ENCODE measurements at places on chromosomes 1 and 21.

DNA sequence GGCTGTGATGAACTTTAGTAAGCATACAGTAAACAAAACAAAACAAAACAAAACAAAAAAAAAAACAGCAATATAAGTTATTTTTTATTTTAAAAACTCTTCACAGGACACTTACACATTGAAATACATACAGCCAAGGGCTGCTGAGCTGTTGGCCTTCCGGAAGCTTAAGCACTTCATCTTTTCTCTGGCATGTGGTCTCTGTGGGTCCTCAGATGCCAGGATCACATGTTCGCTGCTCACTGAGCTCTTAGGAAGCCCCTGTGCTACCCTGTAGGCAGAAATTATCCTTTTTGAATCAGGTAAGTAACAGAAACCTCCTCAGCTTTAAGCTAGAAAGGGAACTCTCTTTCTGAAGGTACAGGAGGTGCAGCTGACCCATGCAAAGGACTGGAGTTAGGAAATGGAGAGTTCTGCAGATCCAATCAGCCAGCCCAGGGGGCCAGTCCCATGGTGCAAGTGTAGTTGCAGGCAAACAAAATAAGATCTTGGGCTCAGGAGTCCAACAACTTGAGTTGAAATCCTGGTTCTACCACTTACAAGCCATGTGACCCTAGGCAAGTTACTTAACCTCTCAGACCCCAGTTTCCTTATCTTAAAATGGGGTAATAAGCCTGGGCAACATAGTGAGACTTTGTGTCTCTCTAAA, 22.4 kb upstream of the MED18 start:
- no peak for ATAC-seq

DNA sequence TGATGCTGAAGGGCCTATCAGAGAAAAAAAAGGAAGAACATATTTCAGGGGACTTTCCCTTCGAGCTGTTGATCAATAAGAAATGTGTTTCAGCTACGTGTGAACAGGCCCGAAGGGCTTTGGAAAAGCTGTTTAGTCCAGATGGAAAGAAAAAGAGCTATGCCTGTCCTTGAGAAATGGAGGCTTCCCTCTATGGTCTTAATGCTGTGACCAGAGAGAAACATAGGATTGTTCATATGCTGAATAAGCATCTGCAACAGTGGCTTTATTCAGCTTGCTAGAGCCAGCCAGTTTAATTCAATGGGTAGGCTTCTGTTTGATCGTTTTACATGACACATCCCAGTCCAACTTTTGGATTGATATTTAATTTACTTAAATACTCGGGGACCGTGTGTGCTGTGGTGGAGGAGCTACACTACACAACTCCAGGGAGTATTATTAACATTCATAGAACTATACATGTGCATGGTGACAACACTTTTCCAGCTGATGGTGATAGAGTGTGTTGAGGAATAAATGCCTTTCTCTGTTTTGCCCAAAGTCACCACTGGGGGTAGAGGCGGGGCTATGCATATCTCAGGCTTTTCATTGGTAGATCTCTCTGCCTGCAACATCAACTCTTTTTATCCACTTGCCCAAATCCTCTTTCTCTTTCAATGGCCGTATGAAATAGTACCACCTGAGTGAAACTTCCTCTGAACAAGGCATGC, 106.7 kb upstream of the C8B start:
- ATAC-seq: peak; percentile 21

DNA sequence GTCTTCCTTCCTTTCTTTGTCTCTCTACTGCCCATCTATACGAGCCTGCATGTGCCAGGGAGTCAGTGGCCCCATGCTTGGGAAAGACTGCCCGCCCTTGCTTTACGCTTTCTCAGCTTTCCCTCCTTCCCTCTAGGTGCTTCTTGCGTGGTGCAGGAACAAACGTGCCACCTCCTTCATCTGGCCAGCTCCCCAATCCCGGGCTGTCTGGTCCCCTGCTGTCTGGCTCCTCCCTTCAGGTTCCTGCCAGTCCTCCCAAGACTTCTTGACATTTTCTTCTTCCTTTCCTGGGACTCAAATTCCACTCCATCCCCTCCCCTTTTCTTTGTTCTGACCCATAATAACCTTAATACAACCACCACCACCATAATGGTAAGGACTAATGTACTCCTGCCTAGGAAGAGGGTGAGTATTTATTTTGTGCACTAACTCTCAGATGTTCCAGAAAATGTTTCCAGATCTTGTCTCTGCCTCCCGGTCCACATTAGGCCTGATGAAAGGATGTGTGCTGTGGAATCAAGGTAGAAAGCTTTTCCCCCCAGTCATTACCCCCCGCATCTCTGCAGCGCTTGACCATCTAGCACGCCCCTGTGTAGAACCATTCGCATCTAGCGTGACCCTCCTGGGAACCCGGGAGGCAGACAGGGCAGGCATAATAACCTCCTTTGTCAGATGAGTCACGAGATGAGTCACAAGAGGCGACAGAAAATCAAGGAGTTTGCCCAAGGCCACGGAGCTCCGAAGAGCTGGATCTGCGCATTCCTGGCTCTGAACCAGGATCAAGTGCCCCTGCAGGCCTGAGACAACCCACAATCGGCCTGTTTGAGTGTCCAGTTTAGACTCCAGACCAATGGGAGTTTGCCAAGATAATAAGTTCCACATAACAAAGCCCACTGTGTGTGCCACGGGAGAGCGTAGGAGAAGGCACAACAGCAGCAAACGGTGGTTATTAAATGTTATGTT, 60.1 kb upstream of the NEK2 start:
- no peak for ATAC-seq

DNA sequence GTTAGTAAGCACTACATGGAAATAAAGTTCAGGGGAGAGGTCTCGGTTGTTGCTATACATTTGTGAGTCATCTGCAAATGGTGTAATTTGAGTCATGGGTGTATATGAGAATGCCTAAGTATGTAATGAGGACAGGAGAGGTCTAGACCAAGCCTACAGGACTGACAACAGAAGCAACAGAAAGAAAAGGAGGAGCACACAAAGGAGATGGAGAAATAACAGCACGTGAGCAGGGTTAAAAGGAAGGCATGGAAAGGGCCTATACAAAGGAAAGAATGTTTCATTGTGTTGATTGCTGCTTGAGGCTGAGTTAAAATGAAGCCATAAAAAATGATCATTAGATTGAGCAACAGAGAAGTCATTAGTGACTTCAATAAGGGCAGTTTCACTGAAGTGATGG, 28.0 kb upstream of the PRKAA2 start:
- no peak for ATAC-seq

- no peak for ATAC-seq
Observed at GRCh38 chr1:156496211-156496761, 4.3 kb downstream of the MEF2D start.

DNA sequence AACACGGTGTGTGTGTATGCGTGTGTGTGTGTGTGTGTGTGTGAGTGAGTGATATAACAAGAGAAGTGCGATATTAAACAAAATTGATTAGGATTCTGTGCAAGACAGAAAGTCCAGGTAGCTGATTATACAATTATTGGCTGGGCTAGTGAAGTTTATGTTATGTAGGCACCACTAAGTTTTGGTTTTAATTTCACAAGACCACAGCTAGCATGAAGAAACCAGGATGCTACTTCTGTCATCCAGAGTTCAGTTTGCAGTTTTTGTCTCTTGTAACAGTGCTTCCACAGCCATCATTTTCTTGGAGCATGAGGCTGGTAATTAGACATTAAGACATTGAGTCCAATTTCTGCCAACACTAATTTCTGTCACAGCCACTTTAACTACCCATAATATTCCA, 1590.2 kb upstream of the B3GALT2 start:
- ATAC-seq: no peak

DNA sequence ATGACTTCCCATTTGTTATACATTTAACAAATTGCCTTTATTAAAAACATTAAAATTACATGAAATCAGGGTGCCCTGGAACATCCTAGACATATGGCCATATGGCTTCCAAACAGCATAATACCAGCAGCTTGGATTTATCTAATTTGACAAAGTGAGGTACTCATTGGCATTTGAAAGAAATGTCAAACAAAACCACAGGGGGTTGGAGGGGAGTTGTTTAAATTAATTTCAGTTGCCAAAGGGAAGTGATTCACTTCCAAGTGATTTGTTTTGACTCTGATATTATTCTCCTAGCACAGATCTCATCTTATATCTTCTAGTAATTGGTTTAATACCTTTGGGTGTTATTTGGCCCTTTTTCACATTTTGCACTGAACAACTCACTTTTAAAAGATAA, 24.5 kb upstream of the POU2F1 start:
- no peak for ATAC-seq

- ATAC-seq: peak; percentile 65
Observed at GRCh38 chr1:21622466-21623315, 46.5 kb downstream of the RAP1GAP start.

GRCh38 chr1:232389744-232390143, 240.2 kb downstream of the SIPA1L2 start:
- ATAC-seq: no peak

DNA sequence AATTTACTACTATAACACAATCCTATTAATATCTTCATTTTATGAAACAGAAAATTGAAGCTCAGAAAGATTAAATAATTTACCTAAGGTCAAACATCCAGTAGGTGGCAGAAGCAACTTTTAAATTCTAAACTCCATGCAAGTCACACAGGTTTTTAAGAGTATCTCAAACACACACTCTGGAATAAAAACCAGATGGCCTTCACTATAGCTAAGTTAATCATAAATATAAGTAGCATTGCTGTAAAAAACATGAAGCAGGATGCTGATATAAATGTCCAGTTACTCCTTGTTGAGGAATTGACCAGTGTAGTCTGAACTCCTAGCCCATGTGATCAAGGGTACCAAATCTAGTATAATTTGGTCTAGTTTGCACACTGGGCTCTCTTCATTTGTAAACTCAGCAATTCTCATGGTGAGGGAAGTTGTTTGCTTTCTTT, 9.4 kb upstream of the FMO3 start:
- ATAC-seq: no peak

DNA sequence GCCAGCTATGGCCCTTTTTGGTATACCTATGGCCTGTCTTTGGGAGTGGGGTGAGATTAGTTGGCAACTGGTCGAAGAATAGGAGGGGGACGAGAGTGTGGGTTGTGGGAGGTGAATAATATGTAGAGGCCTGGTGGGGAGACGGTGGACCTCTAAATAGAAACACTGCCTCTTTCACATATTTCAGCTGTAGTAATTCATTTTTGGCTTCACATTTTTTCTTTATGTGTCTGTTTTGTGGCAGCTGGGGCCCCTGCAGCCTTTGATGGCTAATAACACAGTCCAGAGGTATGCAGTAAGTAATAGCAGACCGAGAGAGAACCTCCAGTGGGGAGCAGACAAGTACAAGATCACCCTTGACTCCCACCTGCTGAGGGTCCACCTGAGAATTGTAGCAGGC, 75.9 kb downstream of the HLX start:
- no peak for ATAC-seq

DNA sequence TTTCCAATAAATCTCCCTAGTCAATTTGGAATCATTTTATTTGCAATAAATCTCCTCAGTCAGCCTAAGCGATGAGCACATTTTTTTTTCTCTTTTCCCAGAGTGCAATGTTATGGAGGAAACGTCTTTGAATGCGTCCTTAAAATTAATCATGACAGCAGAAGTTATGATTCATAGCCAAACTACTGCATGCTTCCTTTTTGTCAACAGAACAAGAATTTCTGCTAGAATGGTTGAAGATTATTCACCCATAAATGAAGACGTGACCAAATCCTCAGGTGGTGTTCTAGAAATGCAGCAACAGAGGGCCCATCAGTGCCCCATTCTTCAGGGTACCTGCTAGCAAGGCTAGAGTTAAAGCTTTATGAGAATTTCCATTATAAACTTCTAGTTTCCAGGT, 407.9 kb upstream of the PKN2 start:
- no peak for ATAC-seq

GRCh38 chr1:174247472-174247871, 88.2 kb downstream of the RABGAP1L start:
- no peak for ATAC-seq

DNA sequence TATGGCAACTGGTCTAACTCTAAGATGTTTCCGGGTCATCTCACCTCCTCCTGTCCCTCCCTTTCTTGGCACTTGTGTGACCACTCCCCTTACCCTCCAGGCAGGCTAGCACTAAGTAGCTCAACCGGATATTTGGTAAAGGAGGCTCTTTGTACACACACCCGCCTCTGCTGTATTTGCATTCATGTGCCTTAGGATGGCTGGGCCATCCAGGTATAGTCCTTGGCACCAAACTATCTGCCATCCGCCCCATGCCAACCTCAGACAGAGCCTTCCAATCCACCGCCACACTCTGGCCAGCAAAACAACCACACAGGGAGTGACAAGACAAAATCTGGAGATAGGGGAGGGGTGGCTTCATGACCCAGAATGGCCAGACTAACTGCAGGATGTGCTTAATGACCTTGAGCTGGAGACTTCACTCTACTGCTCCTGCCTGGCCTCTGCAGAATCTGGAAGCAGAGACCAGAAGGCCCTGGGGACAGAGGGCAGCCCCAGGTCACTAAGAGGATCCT, 59.5 kb downstream of the CDK18 start:
- ATAC-seq: no peak

GRCh38 chr1:39979654-39980053, 24.7 kb downstream of the MFSD2A start:
- ATAC-seq: no peak

DNA sequence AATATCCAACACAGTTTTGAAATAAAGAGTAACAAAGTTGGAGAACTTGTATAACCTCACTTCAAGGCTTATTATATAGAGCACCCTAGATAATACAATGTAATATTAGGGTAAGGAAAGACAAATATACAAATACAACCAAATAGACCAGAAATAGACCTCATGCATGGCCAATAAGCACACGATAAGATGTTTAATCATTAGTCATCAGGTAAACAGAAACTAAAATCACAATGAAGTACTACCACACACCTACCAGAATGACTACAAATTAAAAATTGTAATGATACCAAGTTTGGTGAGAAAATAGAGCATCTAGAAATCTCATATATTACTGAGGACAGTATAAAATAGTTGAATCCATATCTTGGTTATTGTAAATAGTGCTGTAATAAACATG, 20.3 kb upstream of the CTTNBP2NL start:
- ATAC-seq: no peak

DNA sequence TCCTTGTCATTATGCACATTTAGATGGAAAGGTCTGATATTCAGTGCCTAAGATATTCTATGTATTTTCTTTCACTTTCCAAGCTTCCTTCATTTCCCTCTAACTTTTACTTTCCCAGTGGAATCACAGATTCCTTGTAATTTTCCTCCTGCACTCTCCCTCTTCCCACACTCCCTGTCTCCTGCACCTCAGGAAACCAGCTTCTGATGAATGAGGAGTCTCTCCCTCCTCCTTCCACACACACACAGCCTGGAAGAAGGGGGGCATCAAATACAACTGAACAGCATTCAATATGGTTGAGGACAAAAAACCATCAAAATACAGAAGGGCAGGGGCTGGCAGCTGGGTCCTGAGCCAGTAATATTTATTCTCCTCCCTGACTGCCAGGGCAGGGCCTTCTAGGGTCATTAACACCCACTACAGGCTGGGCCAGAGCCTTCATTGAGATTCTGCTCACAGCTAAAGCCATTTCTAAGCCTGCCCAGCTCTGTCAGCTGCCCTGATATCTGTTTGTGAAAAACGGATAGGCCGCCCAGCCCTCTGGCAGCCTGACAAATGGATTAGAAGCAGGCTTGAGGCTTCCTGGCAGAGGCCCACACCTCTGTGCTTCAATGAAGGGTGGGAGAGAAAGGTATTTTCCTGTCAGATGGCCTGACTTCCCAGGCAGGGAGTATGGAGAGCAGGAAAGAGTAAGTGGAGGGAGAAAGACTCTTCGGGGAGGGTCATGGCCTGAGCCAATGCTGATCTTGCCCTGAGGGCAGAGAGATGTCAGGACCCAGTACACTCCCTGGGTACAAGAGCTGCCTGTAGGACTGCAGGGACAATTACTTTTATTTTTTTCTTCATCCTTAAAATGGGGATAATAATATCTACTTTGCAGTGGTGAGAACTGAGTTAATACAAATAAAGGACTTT, 138.9 kb upstream of the SPATA6 start:
- no peak for ATAC-seq
